ENCODE measurements at places on chromosomes 13 and 19. TPM values are rescaled to one million over a fixed set of nuclear protein-coding genes. Genes with fewer than 3 reads are reported as not detected.

TMC4 gene
- 2.8 TPM for total RNA-seq

CA11 gene
- 13.3 TPM for total RNA-seq

DNA sequence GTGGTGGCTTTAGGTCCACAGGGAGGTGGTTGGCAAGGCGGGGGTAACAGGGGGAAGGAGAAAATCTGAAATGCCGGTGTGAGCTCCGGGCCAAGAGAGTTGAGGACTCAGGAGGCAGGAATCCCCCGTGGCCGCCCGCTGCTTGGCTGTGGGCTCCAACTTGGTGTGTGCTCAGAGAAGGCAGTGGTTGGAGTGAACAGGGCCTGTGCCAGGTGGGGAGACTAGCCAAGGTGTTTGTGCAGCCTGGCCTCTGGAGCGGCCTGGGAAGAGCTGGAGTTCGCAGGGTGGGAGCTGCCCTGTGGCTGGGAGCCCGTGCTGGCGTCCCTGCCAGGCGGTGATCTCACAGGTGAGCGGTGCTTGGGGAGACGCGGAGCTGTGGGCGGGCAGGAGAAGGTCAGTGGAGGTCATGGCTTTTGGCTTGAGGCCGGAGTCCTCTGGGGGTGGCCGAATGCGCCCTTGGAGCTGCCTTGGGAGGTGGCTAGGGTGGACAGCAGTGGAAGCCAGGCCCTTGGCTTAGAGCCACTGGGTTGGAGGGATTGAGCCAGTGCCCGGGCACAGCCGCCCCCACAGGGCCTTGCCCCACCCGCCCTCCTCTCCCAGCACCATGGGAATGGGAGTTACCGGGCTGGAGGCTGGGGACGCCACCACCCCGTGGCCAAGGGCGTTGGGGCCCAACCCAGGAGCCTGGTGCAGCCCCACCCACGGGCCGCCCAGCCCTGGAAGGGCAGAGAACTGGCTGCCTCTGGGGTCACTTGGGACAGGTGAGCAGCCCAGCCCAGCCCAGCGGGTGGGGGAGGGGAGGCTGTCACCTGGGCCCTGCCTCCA lies 7.1 kb upstream of the CIRBP start:
- DNase-seq, result no peak

GRCh38 chr19:53521373-53522202 lies 16.4 kb upstream of the ZNF331 start:
- no peak for DNase-seq

PCDH9 gene
- total RNA-seq, result 19.4 TPM

TPTE2 gene
- total RNA-seq, result not detected

ELF1 gene
- total RNA-seq, result 39.1 TPM

- DNase-seq, result no peak
Observed at GRCh38 chr19:57512845-57513244, 13.1 kb downstream of the ZNF773 start.

DNA sequence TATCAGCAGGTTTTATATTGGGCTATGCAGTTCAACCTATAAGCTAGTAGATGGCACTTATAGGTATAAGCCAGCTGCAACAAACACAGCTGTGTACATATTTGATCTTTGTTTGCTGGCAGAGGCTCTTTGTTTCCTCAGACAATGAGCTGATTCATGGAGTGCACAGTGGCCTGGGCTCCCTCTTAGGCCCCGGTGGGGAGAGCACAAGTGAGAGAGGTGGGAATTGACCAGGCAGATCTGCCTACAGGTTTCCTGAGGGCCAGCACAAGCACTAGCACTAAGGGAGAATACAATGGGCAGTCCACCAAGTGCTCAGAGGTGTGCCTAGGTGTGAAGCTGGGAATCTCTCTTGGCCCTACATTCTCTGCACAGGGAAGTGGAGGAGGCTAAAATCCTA lies 1390.7 kb downstream of the SLITRK5 start:
- no peak for DNase-seq

ANKRD24 gene
- 0.39 TPM for total RNA-seq

ZIC2 gene
- 0.08 TPM for total RNA-seq

- no peak for DNase-seq
Observed at GRCh38 chr13:60679928-60680694, 283.1 kb downstream of the TDRD3 start.

DNA sequence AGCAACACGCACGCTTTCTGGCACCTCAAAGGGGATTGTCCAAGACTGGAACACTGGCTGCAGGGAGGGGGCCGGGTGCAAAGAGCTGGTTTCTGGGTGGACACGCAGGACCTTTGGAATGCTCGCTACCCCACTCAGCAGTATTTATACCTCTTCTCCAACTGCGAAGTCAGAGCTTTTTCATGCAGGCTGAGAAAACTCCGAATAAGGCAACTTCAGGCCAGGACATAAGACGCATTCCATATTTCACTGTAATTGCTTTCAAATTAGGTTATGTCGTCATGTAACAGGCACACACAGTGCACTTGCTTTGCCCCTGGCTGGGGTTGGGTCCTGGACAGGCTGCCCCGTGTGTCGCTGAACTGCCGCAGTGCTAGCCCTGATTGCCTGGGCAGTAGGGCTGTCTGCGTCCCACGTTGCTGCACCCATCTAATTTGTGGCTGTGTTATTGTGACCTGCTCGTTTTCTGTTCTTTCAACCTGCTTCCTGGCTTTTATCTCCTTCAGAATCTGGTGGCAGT lies 44.5 kb downstream of the ACTN4 start:
- DNase-seq, result peak; percentile 85

DNA sequence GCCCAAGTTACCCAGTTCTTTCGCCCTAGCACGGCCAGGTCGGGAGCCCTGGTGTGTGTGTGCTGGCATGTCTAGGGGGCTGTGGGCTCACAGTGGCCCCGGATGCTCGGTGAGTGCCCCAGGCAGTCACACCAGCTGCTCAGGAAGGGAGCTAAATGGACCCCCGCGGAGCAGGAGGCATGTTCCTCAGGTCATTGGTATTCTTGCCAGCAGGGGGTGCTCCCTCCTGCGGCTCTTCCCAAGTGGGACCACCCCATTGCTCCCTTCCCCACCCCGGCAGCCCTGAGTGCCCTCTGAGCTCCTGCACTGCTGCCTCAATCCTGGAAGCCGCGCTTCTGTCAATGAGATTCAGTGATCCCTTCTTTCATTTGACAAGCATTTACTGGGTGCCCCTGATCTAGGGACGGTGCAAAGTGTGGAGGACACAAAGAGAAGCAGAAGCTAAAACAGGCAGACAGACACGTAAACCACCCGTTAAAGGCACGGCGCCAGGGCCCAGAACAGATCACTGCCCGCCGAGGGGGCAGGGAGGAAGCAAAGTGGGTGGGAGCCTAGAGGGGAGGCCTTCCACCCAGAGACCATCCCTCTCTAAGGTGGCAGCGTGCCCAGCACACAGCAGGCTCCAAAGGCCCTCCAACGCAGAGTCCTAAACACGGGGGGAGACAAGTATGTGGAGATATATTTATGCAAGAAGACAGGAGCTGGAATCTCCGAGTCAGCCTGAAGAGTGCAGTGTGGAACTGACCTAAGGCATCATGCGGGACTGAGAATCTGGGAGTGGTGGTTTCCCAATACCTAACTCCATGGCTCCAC lies 5.2 kb upstream of the ADPRHL1 start:
- DNase-seq, result no peak

DNA sequence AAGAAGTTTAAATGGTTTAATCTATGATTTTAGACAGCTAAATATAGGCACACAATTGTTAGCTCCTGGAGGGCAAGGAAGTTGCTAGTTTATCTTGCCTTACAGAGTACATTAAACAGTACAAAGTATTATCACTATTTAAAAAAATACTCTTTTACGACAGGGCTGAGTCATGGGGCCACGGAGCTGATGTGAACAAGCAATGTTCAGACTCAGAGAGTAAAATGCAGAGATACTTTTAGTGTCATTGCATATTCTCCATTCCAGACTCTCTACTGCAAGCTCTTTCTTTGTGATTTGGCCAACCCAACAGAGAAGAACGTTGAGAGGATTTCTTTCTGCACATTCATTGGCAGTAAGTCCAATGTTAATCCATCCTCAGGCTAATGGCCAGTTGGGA lies 352.4 kb downstream of the SPRY2 start:
- no peak for DNase-seq

GRCh38 chr13:97205982-97206381 lies 16.2 kb upstream of the MBNL2 start:
- DNase-seq, result no peak

GRCh38 chr13:31978021-31978420 lies 53.6 kb upstream of the FRY start:
- no peak for DNase-seq

GRCh38 chr19:38351865-38352395 lies 16.3 kb downstream of the CATSPERG start:
- no peak for DNase-seq

DNA sequence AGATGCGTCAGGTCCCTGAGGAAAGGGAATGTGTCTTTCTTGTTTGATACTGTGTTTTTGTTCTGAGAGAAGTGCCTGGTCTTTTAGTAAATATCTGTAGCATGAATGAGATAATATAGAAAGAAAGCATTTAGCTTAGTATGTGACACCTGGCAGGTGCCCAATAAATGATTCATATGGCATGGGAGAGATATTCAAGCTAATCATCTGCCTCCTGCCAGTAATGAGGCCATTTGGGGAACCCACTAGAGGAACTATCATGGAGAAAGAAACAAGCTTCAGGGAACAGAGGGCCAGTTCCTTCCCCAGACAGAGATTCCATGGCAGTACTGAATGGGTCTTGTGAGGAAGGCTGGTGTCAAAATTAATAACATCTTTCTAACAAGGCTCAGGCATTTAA lies 603.9 kb downstream of the DCT start:
- DNase-seq, result no peak

- DNase-seq, result no peak
Observed at GRCh38 chr13:98206946-98207345, 29.9 kb upstream of the RNF113B start.

HSH2D gene
- not detected for total RNA-seq

DNA sequence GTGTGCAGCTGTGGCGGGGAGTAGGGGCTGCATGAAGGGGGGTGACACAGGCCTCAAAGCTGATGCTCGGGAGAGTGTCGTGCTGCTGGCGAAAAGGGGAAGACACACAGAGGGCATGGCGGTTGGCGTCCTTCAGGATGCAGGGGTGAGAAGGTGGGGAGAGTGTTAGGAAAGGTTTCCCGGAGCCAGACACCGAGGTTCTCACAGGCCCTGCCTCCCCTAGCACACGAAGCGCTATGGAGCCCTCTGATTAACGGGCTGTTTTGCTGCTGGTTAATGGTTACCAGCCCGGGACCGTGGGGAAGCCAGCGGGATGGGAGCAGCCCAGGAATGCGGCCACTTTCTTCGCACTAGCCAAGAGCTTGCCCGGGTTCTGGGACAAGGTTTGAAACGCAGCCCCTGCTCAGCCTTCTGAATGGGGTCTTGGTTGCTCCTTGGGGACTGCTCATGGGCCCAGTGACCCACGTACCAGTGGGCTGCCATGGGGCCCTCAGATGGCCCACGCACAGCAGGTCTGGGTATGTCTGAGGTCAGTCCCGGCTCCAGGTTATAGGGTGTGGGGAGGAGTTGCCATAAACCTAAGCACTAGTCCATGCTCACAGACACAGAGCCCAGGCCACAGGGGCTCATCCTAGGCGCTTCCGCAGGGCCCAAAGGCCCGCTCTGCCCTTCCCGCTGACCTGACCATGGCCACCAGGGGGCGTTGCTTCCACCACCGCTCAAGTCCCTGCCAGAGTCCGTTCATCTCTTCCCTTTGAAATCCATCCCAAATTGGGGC lies 31.3 kb upstream of the ISYNA1 start:
- DNase-seq, result peak; percentile 76

SIGLEC8 gene
- 0.08 TPM for total RNA-seq

PTBP1 gene
- 73.9 TPM for total RNA-seq

TSHZ3 gene
- total RNA-seq, result 3.9 TPM

DNA sequence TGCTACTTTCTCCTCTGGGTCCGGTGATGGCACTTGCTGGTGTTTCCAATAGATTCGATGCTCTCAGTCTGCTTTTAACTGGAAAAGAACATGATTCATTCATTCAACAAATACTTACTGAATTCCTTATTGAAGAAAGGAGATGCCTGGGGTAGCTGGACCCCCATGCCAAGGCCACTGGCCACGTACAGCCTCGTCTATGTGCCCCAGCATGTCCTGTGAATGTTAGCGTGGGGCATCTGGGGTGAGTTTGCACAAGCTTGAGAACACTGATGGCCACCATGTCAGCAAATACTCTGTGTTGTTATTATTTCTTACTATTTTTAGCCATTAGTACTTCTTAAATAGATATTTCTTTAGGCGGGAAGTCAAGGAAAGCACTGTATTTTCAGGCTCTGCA lies 112.0 kb upstream of the OXGR1 start:
- no peak for DNase-seq

All from right atrium auricular region (tissue), 2 donors.